ENCODE measurements at places on chromosomes 6 and 20.

GRCh38 chr6:26306232-26306631 is 58.8 kb upstream of the BTN3A2 start:
- no peak for DNase-seq

GRCh38 chr6:63731930-63732329 is 96.3 kb downstream of the PHF3 start:
- no peak for DNase-seq

DNA sequence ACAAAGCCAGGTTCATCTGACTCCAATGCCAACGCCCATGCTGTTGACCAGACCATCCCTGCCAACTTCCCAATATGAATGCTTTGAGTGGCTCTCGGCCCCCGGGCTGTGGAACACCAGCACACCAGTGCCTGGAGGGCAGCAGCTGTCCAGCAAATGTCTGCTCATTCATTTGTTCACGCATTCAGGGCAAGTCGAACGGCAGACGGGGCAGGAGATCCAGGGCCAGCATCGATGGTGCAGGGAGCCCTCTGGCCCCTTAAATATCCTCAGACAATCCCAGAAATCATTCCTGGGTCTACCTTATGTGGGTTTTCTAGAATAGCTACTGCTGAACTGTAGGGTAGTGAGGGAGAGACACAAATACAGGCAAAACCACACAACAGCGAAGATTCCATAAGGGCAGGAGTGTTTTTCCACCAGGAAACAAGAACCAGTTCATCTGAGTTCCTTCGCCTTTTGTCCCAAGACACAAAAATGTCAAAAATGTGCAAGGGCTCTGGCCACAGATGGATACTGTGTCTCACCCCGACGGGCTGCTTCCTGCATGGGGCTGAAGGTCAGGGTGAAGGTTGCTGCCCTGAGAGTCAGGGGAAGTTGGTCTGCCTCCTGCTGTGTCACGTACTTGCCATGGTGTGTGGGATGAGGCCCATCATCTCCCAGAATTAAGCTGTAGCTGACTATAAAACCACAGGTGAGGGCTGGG is 15.5 kb downstream of the RIPOR3 start:
- no peak for DNase-seq

DNA sequence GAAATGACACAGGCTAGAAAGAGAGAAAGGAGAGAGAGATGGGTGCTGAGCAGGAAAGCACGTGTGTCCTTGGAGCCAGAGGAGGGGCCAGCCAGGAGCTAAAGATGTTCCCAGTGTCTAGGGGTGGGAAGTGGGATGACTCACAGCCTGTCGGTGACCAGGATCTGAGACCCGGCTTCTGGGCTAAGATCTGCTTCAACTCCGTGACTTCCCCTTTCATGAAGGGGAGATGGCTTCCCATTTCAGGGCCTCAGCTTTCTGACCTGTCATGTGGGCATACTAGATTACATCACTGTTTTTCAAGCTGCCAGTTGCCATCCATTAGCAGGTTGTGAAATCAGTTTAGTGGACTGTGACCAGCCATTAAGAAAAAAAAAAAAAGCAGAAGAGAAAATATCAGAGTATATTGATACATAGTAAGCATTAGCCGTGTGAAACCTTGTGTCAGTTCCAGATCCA is 5.4 kb downstream of the TGM3 start:
- DNase-seq, result no peak

- no peak for DNase-seq
Measured at GRCh38 chr6:113530769-113531168, 326.4 kb upstream of the MARCKS start.

DNA sequence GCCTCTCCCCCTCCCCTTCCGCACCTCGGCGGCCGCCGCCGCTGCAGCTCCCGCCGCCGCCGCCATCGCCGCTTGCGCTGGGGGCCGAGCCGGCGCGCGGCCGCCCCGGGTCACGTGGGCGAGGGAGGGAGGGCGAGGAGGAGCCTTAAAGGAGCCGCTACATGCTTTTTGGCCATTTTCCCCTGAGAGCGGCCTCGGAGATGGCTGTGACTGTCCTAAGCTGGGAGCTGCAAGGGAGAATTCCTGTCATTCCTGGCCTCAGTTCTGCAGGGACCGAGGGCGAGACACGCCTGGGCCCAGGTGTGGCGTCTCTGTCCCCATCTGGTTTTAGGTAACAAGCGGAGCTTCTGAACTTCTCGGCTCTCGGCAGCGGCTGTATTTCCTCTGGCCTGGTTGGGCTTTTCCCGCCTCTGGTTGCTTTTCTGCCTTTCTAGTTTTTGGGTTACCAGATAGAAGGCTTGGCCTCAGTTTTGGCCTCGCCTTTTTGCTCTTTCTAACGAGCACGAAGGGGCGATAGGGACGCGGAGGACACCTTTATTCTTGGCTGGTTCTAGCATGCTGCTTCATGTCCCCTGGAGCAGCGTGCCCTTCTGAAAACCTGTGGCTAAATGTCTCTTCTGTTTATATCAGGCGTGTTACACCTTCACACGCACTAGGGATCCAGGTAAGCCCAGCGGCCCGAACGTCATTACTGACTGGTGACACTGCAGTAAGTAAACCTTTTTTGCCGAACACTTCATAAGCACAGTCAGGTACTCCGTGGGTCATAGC is at the start of gene EHMT2:
Gene EHMT2, minus strand, starts transcription at position 87 of the 771 bp plus-strand sequence. Its CDS starts 21 bp downstream, at position 66.
- peak; percentile 81 for DNase-seq

GRCh38 chr20:52577696-52578095 is 386.1 kb upstream of the ZFP64 start:
- no peak for DNase-seq

- no peak for DNase-seq
Measured at GRCh38 chr6:29925321-29925720, 17.0 kb upstream of the HLA-A start.

DNA sequence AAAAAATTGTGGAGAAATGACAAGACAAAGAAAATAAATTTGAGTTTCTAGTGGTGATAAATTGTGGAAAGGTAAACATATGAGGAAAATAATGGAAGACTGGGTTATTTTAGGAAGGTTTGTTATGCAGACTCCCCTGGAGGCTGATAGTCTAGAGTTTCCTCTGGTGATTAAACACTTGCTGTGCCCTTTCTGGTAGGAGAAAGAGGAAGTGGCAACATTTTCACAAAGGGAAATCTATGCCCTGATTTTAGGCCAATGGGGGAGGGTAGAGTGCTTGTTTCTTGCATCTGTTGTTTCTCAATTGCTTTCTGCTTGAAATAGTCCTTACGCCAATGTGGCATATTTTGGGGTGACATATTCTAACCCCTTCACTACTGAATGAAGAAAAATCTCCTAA is 129.1 kb upstream of the DOK5 start:
- no peak for DNase-seq

GRCh38 chr6:3162565-3163247 is 5.4 kb upstream of the TUBB2A start:
- peak; percentile 90 for DNase-seq

- no peak for DNase-seq
Measured at GRCh38 chr20:2816583-2817340, 598 bp downstream of the TMEM239 start.

DNA sequence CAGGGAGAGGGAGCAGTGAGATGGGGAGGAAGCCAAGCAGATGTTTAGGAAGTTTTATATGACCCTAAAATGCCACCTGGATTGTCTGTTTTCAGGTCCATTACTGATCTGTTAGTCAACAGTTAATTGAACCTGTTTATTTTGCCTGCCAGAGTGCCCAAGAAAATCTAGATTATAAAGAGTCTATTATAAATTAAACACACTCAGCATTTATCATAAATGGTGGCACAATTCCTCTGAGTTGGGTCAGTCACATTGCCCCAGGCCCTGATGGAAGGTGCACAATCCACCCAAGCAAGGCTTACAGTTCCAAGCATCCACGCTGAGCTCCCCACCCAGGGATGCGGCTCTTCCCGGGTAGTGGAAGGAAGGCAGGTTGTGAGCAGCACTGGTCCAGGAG is 21.4 kb upstream of the ULBP3 start:
- no peak for DNase-seq

DNA sequence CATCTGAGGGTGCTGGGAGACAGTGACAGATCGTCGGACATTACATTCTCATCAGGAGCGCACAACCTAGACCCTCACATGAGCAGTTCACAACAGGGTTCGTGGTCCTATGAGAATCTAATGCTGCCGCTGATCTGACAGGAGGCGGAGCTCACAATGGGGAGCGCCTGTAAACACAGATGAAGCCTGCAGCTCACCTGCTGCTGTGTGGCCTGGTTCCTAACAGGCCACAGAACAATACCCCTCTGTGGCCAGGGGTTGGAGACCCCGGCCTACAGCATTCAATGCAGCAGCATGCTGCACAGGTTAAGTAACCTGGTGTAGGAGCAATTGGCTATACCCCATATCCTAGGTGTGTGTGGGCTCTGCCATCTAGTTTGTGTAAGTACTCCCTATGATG is 19.5 kb downstream of the ANKRD60 start:
- no peak for DNase-seq

- no peak for DNase-seq
Measured at GRCh38 chr6:82076916-82077315, 170.6 kb downstream of the IBTK start.

- DNase-seq, result no peak
Measured at GRCh38 chr6:18501663-18502013, 114.5 kb downstream of the RNF144B start.

Data from NCI-H748 treated with DMSO at 0.1 percent for 48 hours (cell line).